ENCODE measurements at places on chromosomes 2 and 18.
A peak's percentile ranks its signal among the peaks of the same experiment; 100 is the strongest.

GRCh38 chr2:98134172-98135005, 47.4 kb downstream of the VWA3B start:
- no peak for DNase-seq

DNA sequence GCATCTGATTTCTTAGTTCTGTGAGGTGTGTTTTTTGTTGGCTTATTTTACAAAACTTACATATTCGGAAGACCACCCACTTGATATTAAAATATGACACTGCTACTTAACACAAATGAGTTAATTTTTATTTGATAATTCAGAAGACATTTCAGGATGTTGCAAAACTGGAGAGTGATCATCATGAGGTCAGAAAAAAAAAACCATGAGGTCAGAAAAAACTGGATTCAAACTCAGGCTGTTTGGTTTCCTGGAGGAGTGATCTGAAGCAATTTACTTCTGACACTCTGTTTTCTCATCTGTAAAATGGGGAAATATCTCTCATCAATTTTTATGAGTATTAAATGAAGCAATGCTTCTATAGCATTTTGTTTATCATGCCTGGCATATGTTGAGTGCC, 1.8 kb upstream of the CCBE1 start:
- DNase-seq = no peak

DNA sequence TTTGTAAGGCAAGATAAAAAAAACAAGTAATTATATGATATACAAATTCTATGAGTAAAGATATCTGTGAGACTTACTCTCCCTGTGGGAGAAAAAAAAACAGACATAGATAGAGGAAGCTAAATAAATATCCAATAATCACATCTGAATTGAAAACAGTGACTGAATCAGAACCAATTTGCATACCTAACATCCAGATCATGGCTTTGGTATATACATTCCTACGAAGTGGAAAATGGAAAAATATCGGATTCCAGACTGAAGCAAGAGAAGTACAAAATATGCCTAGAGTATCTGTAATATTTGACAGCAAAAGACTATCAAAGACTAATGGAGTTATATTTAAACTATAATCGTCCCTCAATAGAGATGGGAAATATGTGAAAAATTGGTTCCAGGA, 1108.1 kb upstream of the CHAC2 start:
- no peak for DNase-seq

- DNase-seq = no peak
Measured at GRCh38 chr2:214185546-214185945, 225.3 kb upstream of the VWC2L start.

GRCh38 chr2:36214691-36215090, 140.9 kb upstream of the CRIM1 start:
- DNase-seq = no peak

DNA sequence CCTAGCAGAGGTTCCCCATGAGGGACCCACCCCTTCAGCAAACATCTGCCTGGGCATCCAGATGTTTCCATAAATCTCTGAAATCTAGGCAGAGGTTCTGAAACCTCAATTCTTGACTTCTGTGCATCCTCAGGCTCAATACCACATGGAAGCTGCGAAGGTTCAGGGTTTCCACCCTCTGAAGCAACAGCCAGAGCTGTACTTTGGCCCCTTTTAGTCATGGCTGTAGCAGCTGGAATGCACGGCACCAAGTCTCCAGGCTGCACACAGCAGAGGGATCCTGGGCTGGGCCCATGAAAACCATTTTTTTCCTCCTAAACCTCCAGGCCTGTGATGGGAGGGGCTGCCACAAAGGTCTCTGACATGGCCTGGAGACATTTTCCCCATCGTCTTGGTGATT, 93.0 kb upstream of the FIGN start:
- DNase-seq = no peak

- no peak for DNase-seq
Measured at GRCh38 chr2:50133766-50134165, 898.2 kb downstream of the NRXN1 start.

- no peak for DNase-seq
Measured at GRCh38 chr2:73890301-73891092, 2.3 kb upstream of the ACTG2 start.

GRCh38 chr2:207490441-207490840, 39.3 kb upstream of the CREB1 start:
- DNase-seq = no peak

DNA sequence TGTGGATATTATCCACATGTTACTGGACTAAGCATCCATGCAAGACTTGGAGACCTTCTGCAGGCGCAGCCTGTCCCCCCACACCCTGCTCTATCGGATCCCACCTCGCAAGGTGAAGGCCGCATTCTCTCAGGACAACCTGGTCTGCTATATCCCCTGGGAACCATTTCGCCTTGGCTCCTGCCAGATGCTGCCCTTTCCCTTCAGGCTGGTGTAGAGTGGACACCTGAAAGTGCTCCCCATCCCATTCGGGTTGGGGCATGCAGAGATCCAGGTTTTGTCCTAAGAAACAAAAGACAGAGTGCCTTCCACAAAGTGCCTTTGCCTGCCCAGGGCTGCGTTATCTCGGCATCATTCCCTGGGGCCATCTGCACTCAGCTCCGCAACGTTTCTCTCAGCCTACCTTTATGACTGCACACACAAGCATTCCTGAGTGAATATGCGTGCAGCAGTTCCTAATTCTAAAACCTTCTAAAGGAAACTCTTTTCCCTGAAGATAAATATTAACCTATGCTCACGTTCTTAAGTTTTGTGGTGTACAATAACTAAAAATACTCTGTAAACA, 20.5 kb downstream of the FHL2 start:
- no peak for DNase-seq

DNA sequence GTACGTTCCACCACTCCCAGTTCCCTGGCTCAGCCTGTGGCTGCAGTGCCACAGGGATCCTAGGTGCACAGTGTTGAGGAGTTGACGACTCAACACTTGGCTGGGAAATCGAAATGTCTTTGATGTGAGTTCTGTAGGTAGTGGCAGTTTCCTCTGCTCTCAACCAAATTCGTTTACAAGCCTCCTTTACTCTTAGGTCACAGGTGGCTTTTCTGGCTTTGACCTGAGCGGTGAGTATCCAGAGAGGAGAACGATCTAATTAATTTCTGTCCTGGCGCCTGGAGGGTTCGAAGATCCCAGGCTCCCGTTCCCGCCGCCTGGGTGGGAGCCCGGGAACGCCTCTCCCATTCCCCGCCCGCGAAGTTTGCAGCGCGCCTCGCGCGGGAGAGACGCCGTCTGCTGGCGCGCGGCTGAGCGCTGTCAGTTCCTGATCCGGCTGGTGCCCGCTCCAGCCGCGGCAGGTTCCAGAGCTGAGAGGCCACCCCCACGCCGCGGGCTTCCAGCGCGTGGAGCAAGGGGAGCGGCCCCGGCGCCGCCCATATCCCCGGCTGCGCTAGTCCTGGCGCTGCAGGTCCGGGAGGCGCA, at the start of gene LAMA3:
Gene LAMA3 (plus strand): TSS at position 423 of the 585 bp plus-strand sequence. CDS start 231 bp downstream, outside the sequence.
- peak; percentile 30 for DNase-seq

DNA sequence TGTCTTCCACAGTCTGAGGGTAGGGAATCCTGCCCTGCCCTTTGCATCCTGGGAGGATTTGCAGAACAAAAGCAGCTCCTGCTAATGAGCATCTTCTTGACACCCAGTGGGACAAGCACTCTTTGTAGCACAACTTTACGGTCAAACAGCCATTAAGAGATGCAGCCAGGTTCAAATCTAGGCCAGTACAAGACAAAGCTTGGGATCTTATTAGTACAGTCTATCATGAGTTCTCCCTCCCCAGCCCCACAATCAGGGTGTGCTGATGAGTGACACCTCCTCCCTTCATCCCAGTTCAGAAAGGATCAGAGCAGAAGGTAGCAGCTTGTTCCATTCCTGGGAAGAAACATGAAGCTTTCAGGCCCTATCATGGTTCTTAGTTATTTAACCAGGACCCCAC, 41.9 kb downstream of the MARCO start:
- no peak for DNase-seq

DNA sequence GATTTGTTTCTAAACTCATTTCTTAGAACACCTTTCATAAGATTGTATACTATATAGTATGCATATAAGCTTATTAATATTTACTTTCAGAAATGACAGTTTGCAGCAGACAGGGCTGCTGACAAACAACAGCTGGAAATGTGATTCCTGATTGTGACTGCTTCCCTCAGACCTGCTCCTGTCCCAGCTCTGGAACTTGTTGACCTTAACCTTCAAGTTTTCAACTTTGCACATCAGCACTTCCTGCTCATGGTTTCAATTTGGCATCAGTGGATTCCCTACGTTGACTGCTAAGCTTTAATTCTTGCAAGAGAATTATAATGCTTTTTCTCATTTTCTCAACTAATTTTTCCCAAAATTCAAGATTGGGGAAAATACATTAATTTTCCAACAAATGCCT, 459.2 kb upstream of the ACVR2A start:
- DNase-seq = no peak

DNA sequence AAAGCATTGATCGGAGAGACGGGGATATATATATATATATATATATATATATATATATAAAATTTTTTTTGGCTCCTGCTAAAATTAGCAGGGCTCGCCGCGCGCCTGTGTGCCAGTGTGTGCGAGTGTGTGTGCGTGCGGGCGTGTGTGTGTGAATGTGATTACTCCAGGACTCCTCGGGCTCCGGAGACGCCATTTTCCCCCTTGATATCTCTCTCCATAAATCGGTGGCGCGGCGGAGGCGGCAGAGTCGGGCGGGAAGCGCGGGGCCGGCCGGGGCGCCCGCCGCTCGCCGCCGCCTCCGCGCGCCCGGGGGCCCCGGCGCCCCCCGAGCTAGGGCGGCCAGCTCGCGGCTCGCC, 795 bp upstream of the SETBP1 start:
- no peak for DNase-seq

DNA sequence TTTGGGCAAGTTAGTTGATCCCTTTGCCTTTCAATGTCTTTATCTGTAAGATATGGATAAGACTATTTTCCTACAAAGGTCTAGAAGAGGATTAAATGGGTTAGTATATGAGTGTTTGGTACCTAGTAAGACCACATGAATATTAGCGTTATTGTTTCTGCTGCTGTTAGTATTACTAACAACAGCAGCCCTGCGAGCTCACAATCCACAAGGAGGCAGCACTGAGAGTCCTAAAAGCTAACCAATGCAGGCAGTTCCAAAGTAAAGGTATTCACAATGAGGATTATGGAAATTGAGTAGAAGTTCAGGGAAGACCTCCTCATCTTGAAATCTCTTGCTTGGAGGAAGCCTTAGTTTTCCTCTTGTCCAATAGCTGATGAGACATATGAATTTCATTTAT, 248.9 kb downstream of the TDRD15 start:
- no peak for DNase-seq

All from left renal pelvis (tissue), 4 donors.